Inflammatory macrophage treated with lipopolysaccharide for 4 hours (primary cell): ENCODE measurements at places on chromosomes 3 and 15.
A peak's percentile ranks its signal among the peaks of the same experiment; 100 is the strongest.

DNA sequence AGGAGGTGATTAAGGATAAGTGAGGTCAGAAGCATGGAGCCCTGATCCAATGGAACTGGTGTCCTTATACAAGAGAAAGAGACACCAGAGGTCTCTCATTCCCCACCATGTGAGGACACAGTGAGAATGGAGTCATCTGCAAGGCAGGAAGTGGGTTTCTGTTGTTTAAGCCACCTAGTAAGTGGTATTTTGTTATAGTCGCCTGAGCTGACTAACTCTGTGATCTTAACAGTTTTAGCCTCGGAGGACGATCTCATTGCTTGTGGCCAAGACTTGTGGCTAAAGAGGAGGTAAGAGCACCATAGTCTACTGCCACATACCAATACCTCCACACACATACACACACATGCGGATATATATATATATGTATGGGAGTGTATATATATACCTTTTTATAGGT lies 73.8 kb downstream of the MCTP2 start:
- DNase-seq = no peak

GRCh38 chr3:111368056-111368455 lies 173.9 kb upstream of the CD96 start:
- DNase-seq = no peak

DNA sequence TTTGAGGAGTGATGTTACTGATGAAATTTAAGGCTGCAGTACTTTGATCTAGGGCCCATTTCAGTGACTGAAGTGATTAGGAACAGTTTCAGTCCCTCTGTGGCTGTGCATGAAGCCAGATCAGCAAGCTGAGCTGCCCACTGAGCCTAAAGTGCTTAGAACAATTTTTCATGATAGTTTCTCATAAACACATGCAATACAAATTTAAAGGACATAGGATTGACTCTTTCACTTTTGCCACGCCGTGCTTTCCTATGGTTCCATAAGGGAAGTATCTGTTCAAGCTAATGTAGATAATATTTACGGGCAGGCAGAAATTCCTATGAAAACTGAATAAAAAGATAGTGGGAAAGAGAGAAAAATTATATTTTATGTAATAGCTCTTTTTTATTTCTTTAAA lies 10.6 kb downstream of the ANKUB1 start:
- DNase-seq = peak; percentile 52

- no peak for DNase-seq
These were observed 30.9 kb downstream of the MAP6D1 start for GRCh38 chr3:183794452-183794851.

GRCh38 chr15:33679061-33679460 lies 289.2 kb upstream of the CHRM5 start:
- no peak for DNase-seq

- no peak for DNase-seq
These were observed 48.6 kb downstream of the FOXL2 start for GRCh38 chr3:138898301-138898700.

DNA sequence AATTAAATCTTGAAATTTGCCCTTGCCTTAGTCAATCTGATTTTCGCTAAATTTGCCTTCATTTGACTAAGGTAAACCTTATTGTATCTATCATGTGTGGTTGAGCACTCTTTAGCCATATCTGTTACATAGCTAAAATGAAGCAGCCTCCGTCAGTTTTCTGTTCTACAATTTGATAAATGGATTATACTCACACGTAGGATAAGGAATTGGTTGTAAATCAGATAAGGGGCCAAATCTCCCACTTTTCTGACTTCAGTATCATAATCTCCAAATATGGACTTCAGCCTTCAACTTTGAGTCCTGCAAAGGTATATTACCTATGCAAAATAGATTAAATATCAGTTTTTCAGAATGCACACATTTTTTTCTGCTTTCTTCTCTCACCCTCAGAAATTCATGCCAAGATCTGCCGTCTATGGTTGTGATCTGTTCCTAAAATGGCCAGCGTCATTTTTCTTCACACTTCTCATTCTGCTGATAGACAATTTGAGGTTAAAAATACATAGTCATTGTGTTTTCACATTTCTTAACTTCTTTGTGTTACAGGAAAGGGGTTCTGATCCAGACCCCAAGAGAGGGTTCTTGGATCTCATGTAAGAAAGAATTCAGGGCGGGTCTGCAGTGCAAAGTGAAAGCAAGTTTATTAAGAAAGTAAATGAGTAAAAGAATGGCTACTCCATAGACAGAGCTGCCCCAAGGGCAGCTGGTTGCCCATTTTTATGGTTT lies 36.9 kb downstream of the RAB8B start:
- peak; percentile 35 for DNase-seq

GRCh38 chr3:99376926-99377325 lies 261.5 kb upstream of the COL8A1 start:
- no peak for DNase-seq

DNA sequence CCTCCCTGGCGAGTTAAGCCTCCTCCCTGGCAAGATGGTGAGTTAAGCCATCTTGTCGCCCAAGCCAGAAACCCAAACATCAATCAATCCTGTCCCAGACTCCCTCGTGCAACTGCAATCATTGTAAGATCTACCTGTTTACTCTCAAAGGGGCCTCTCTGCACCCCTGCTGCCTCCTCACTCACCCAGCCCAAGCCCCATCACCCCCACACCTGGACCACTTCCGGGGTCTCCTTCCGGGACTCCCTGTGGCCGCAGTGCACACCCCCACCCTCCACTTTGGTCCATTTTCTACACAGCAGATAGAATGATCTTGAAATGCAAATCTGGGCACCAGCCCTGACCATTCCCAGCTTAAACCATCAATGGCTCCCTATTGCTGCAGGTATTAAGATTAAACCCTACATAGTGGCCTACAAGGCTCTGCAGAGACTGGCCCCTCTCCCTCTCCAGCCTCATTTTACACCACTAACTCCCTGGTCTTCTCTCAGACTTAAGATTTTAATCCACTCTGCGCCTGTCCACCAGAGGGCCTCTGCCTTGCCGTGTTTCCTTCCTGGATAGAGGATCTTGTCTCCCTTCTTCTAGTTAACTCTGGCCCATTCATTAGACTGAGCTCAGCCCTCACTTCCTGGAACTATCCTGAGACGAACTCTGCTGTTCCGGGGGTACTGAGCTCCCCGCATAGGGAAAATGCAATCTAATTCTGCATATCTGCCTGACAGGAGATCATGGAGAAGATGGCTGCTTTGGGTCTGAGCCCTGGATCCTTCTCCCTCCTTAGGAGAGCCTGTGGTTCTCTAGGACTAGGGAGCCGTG lies 41.9 kb upstream of the SLC6A1 start:
- DNase-seq = peak; percentile 18

DNA sequence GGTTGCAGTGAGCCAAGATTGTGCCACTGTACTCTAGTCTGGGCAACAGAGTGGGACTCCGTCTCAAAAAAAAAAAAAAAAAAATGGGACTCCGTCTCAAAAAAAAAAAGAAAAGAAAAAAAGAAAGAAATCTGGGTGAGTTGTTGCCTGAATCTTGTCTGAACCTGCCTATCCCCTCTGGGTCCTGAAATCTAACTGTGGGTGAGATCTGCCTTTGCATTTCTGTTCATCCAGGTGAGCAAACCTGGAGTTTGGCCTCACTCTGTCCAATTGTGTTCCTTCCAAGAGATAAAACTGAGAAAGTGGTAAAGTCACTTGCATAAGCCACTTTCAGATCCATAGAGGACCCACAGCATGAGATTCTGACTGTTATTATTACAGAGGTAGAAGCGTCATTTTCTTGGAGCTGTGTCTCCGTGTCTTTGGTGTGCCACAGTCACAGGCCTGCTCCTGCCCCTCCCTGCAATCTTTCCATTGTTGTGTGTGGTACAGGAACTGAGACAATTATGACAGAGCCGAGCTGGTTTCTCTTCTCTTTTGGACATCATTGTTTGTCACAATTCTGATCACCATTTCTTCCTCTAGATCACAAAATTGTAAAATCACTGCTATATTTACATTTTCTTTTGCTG lies 235.9 kb downstream of the LPP start:
- DNase-seq = peak; percentile 99

DNA sequence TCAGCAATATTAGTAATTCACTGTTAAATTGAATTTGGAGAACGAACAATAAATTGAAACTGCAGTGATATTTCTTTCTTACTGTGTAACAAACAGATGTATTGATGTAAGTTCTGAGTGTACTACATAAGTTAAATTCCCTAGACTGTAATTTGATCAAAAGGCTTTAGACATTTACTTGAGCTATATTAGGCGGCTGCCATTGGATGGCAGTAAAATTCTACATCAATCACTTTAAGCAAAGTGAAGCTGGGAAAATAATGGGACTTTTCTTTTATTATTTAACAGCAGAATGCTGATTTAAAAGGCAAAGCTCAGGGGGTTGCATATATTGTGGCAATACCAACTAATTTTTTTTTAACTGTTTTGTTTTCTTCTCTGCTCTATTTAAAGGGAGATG lies 212.6 kb upstream of the PLSCR5 start:
- DNase-seq = no peak

- DNase-seq = no peak
These were observed 50.2 kb upstream of the TNFSF10 start for GRCh38 chr3:172573422-172573821.

DNA sequence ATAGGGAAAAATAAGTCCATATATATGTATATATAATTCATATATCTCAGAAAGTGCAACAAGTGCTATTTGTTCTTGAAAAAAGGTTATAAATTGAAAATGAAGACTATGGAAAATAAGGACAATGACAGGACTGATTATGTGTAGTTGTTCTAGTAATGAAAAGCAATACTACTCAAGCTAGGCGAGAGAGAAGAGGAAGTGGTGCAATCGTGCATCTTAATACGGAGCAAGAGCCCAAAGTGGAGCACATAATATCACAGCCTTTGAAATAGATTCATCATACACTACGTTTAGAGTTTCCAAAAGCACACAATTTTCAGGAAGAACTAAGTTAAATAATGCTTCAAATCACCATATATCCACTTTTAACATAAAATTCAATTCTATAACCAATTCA lies 87.9 kb downstream of the ULK4 start:
- no peak for DNase-seq

DNA sequence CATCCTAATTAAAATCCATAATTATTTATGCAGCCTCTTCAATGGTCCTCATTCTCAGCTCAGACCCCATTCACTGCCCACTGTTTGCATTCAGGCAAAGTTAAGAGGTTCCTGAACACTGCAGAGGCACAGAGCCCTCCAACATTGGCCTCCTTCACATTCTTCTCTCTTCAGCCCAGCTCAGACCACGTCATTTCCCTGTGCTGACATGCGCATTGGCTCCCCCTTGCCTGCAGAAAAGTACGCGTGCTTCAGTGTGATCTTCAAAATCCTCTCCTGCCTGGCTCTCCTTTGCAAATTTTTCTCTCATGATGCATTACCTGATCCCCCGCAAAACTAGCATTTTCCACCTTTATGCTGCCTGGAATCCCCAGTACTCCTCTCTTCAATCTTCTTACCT lies 552.3 kb downstream of the NTRK3 start:
- DNase-seq = no peak

GRCh38 chr3:196927571-196928453 lies 14.5 kb downstream of the NCBP2 start:
- DNase-seq = no peak

GRCh38 chr15:51492528-51492927 lies 130.0 kb downstream of the DMXL2 start:
- no peak for DNase-seq

DNA sequence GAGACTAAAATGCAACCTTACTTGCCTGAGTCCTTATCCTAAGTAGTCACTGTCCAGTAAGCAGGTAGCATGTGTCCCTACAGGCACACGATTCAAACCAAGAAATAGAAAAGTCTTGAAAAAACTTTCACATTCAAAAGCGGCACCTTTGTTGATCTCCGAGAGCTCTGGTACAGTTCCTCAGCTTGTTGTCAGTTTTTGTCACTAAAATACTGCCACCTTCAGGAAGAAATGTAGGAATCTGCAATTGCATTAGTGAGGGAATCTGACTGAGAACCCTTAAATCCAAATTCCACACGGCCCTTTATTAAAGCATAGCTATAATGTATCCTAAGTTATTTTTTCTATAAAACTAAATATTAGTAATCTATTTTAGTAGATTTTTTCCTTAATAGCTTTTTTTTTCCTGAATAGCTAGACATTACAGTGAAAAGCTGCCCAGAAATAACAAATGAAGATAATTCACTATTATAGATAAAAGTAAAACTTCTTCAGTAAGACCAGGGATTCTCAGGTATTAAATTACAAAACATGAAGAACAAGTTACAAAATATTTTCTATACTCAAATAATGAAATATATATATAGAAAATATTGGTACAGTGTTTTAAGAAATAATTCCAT lies 44.0 kb downstream of the CCDC54 start:
- peak; percentile 60 for DNase-seq

- no peak for DNase-seq
These were observed 3.9 kb upstream of the PARP14 start for GRCh38 chr3:122676759-122677158.

DNA sequence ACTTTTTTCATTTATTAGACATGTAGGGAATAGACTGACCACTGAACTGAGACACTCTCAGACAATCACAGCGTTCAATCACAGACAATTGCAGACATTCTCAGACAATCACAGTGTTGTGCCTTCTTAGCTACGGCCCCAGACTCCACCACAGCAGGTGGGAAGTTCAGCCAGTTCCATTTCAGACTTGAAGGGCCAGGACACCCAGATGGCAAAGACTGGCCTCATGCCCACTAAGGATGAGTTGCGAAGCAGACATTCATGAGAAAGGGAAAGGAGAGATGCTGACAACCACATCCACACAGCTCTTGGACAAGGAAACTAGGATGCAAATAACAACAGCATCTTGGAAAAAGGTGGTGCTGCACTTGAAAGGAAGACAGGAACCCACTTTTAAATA lies 21.9 kb upstream of the ALDH1L1 start:
- no peak for DNase-seq

DNA sequence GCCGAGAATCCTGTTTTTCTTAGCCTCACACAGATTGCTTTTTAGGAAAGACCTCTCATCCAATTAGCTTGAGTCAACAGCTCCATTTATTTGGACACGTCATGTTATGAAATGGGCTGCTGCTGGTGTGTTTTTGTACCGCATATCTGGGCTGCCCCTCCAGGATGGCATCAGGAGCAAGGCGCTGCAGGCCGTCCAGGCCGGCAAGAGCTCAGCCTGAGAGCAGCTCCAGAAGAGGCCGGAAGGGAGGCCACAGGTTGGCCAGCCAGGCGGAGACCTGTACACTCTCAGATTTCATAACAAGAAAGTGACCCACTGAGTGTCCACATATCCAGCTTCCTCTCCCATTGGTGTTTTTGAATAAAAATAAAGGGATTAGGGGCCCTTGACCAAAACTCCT lies 28.3 kb downstream of the FOXL2NB start:
- no peak for DNase-seq
